Stimulated activated CD4-positive, alpha-beta T cell treated with anti-CD3 and anti-CD28 coated beads, Interleukin-1b, Interleukin-23, amount 100 ng/mL, for 24 hours (primary cell): ENCODE measurements at places on chromosomes 16 and 17.

DNA sequence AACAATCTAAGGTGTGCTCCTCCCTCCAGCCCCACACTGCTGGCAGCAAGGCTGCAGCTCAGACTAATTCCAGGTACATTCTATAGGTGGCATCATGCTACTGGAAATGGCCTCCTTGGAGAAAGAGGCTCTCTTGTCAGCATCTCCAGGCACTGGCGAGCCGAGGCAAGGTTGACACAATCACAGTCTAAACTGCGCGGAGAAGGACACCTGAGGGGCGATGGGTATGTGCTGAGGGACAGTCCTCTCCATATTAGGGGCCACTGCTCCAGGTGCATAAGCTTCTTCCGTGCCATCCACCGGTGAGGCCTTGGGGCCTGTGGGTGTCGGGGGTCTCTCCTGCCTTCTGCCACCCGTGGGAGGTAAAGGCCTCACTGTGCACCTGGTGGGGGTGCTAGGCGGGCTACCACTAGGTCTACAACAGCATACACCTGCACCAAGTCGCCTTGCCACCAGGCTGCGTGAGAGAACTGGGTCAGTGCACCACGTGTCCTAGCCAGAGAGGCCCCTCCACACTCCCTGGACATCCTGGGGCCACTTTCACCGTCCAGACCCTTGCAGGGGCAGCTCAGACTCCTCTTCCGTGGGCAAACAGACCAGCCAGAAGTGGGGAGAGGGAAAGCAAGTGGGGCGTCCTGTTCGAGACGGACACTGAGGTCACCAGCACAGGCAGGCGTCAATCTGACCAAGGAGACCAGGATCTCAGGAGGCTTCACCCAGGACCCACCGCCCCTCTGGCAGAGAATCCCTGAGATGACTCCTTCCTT is 12.1 kb upstream of the CBX8 start:
- DNase-seq = no peak

DNA sequence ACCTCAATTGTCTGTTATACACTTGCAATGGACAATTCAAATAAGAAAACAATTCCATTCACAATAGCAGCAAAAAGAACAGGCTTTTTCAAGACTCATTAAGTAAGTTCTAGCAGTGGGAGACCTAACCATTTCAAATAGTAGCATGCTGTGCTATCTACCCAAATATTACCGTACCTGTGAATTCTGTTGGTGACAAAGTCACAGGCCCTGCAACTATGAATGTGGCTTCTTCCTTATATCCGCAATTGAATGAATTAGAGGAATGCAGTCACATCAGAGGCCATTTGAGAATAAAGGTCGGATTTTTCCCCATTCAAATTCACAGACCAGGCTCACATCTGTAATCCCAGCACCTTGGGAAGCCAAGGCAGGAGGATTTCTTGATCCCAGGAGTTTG is 800 bp upstream of the NME4 start:
- DNase-seq = no peak

DNA sequence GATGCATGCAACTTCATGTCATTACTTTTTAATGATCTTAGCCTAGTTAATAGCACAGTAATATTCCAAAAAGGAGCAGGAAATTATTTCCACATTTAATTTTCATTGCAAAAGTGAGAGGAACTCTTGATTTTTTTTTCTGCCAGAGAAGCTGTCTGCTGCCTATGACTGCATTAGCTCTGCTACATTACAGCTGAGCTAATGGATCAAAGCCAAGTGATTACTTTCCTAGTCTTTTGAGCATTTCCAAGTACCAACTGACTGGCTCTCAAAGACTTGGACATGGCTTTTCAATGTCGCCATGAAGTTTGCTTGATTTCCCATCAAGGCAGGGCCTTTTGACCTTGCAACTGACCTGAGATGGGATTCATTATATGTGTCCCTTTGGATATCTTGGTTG is 356.6 kb upstream of the XYLT1 start:
- DNase-seq = no peak

- no peak for DNase-seq
Measured at GRCh38 chr17:70084476-70084875, 9.5 kb downstream of the KCNJ16 start.

GRCh38 chr17:798246-798645 is 16.1 kb downstream of the MRM3 start:
- no peak for DNase-seq

DNA sequence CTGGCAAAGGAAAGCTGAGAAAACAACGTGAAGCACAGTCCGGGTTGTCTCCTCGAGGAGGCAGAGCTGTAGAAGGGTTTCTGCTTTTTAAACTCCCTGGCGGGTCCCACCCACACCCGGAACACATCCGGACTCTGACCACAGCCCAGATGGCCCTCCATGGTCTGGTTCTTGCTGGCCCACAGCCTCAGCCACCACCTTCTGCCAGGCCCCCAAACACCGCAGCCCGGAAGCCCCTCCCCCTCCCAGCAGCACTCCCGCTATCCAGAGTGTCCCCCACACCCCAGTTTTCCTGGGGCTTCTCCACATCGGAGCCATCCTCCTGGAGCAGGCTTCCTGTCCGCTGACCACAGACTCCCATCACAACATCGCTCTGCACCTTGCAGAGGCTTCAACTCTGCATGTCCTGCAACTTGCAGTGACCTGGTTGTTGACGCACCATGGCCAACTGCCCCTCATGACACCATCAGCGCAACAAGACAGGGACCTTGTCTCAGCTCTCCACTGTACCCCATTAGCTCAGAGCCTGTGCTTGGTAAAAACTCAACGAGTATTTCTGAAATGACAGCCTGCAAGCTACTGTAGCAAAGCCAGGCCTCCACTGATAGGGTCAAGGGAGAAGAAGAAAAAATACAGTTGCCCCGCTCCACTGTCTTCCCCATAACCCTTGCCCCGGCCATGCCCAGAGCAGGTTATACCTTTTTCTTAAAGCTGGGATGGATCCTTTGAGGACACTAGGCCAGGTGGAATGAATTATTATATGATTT is 129.8 kb downstream of the C16orf78 start:
- DNase-seq = no peak

- no peak for DNase-seq
Measured at GRCh38 chr16:75024182-75024581, 25.4 kb downstream of the ZNRF1 start.

DNA sequence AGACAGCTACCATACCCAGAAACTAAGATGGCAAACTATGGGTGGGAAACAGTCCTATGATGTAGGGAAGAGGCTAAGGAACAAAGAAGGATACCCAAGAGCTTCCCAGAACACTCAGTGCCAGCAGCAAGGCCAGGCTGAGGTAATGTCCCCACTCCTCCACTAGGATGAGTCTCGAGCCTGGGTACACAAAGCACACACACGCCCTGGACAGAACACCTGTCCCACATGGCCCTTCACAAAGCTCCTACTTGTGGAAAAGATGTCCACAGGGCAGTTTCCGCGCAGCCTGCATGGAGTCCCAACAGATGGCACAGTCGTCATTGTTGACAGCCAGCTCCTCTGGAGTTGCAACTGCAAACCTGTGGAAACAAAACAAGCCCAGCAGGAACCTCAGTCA is 23.9 kb downstream of the AMFR start:
- no peak for DNase-seq

GRCh38 chr16:19363740-19364139 is 53.9 kb upstream of the TMC5 start:
- no peak for DNase-seq

GRCh38 chr16:70648606-70649005 is 2.2 kb downstream of the IL34 start:
- DNase-seq = no peak

GRCh38 chr17:57949649-57950048 is 5.6 kb downstream of the CUEDC1 start:
- DNase-seq = no peak

GRCh38 chr16:80680046-80680445 is 124.4 kb downstream of the CDYL2 start:
- no peak for DNase-seq

GRCh38 chr16:54544553-54545180 is 258.1 kb upstream of the IRX3 start:
- DNase-seq = no peak

DNA sequence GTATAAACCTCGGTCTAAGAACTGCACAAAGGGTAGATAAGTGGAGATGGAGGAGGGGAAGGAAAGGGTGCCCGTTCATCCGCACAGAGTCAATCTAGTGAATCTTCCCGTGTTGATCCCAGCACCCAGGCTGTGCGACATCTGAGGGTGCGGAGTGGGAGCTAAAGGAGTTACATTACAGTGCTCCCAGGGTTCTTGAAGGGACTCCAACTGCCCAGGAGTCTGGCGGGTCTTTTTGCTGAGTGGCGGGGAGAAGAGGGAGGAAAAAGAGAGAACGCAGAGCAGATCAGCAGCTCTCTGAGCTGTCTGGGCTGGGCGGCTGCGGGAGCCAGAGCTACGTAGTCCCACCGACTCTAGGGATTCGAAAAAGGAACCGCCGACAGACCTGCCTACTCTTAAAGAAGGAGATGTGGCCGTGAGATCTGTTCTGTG is 1.6 kb upstream of the CA10 start:
- DNase-seq = no peak

GRCh38 chr17:8951206-8951605 is 14.3 kb downstream of the PIK3R5 start:
- DNase-seq = no peak

DNA sequence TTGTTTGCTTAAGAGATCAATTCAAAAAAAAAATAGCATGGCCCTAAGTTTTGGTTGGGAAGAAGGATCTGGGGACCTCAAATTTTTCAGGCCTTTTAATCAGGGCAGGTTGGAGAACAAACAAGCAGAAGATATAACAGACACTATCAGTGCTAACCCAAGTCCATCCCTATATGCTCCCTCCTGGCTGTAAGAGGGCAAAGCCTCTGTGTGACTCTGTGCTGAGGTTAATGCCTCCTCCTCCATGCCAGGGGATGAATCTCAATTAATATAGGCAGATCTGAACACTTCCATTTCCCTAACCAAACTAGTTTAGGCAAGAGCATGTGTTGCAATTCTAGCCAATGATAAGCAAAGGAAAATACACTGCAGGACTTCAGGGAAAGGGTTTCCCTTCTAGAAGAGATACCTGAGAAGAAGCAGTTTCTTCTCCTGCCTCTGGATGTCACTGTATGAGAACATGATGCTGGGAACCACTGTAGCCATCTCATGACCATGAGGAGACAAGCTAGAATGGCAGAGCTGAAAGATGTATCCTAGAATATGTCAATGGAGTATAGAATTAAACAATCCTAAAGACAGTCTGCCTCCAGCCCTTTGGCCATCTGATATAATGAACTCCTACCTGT is 76.0 kb downstream of the CHD9NB start:
- no peak for DNase-seq

GRCh38 chr16:19168371-19169081 is 486 bp downstream of the SYT17 start:
- no peak for DNase-seq

GRCh38 chr17:71869841-71870545 is 250.8 kb upstream of the SOX9 start:
- DNase-seq = no peak

DNA sequence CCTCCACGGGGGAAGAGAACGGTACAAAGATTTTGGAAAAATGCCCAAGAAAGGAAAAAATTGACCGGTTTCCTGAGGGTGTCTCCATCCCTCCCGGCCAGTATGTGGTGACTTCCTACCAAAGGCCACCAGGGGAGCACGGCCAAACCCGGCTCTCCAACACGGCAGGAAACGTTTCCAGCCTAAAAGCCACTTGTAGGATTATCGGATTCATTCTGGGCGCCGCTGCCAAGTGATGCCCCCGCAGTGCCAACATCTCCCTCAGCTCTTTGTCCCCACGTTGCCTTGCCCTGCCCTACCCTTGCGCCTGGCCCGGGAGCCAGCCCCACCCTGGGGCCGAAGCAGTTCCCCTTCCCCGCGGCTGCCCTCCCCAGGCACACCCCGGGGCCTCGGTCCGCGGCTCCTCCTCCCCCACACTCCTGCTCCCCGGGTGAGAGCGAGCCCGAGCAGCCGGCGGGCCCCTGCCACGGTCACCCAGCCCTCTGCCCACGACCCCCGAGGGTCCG is 688 bp downstream of the CRK start:
- peak; percentile 15 for DNase-seq

DNA sequence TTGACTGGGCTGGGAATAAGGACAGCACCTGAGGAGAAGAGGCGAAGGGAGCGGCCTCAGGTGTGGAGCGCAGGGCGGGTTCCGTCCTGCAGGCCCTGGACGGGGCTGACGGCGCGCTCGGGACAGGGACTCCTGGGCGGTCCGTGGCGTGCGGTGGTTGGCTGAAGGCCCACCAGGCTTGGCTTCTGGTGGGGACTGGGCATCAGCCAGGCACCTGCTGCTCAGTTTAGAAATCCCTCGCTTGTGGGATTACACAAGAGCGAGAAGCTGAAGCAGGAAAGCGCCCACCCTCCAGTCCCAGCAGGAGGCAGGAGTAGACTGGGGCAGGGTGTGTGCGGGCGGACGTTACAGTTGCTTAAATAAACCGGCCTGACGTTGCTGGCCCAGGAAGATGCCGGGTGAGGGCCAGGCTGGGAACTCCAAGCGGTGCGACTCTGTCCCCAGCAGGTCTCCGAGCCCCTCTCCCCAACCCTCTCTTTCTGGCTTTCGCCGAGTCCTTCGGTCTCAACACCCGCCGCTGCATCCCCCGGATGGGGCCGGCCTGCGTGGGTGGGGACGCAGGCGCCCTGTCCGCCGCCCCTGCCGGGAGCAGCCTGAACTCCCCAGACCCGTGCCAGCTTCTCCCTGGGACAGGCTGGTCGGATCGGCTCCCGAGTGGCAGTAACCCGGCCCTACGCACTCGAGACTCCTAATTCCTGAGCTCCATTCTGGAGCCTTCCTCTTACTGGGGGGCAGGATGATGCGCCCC is 639 bp downstream of the MIF4GD start:
- DNase-seq = no peak

GRCh38 chr16:22782314-22782713 is 31.6 kb upstream of the HS3ST2 start:
- DNase-seq = no peak

GRCh38 chr17:64158831-64159590 is 29.1 kb upstream of the ERN1 start:
- DNase-seq = no peak

DNA sequence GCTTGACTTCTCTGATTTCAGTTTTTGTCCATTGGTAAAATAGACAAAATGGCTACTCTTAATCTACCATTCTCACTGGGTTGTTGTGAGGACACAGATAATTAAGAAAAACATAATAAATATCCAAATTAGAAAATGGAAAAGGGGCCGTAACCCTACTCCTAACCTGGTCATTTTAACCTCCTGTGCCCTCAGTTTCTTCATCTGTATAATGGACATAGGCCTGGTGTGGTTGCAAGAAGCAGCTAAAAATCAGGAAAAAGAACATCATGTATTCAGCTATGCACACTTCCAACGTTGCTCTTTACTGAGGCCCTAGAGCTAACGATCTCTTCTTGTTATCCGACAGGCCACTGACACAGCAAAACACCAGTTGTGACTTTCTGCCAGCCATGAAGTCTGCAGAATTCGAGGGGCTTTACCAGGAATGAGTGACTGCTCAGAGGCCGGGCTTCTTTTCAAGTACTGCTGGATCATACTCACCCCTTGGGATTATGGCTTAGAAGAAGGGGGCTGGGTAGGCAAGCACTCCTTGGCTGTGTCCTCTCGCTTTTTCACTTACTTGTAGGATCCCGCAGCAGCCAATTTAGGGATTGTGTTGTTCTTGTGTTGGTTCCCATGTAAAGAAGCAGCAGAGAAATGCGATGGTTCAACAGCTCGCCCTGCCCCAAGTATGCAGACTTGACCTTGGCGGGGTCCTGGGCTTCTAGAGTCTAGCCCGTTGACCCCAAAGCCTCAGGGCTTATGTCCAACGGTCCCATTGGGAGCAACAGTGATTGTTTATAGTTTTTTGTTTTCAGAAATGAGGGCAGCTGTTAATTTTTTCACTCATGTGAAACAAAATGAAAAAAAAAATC is 20.9 kb downstream of the LDAF1 start:
- DNase-seq = no peak
